Islet precursor cell (in vitro differentiated cells): ENCODE measurements at places on chromosomes 3 and 15.
A peak's percentile ranks its signal among the peaks of the same experiment; 100 is the strongest.

DNA sequence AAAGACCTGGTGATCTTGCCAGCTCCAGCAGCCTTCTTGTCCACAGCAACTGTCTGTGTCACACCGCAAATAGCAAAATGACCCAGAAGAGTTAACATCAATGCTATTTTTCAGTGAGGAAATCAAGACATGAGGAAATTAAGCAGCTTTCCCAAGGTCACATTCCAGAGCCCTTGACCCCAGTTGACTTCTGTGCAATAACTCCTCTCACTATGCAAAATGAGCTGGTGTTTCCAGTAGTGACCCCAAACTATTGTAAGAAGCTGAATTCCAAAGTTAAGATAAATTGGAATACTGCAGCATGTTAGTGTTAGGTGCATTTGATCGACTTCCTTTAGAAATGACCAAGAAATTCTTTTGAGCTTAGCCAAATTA, 172.8 kb upstream of the SNTN start:
- DNase-seq = no peak

- no peak for DNase-seq
These were observed 140.2 kb upstream of the SPRED1 start for GRCh38 chr15:38112406-38112805.

DNA sequence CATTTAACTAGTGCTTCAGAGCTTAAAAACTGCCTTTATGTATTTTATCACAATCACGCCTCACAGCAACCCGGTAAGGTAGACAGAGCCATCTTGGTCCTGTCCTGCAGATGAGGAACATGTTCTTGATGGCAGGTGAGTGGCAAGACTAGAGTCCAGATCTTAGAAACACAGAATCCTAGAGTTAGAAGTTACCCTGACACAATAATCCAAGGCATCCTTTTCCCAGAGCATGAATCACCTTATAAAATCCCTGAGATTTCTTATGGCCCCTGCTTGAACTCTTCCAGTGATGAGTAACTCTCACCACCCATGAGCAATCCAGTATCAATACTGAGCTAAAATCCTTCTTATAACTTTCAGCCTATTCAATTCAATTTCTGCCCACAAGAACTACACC, 16.9 kb downstream of the POPDC2 start:
- DNase-seq = no peak

- DNase-seq = no peak
These were observed 120.8 kb upstream of the HACD2 start for GRCh38 chr3:123705488-123706285.

DNA sequence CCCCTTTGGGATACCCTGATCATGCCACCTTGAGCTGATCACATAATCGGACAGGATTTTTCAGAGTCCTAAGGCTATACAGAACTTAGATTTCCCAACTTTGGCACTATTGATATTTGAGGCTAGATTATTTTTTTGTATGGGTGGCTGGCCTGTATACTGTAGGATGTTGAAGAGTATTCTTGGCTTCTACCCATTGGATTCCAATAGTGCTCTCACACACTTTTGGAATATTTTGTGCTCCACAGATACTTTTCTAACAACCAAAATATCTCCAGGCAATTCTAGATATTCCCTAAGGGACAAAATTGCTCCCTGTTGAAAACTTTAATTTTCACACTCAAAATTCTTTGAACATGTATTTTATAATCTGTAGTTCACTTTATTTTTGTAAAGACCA, 125.1 kb downstream of the ABI3BP start:
- DNase-seq = no peak

- peak; percentile 68 for DNase-seq
These were observed 240.8 kb downstream of the NR1D2 start for GRCh38 chr3:24185738-24186384.

- DNase-seq = no peak
These were observed 36.2 kb downstream of the GXYLT2 start for GRCh38 chr3:72924055-72924454.

- DNase-seq = no peak
These were observed 117.9 kb downstream of the HERC1 start for GRCh38 chr15:63715818-63716217.

- no peak for DNase-seq
These were observed 26.3 kb downstream of the MRPS11 start for GRCh38 chr15:88493844-88494243.

DNA sequence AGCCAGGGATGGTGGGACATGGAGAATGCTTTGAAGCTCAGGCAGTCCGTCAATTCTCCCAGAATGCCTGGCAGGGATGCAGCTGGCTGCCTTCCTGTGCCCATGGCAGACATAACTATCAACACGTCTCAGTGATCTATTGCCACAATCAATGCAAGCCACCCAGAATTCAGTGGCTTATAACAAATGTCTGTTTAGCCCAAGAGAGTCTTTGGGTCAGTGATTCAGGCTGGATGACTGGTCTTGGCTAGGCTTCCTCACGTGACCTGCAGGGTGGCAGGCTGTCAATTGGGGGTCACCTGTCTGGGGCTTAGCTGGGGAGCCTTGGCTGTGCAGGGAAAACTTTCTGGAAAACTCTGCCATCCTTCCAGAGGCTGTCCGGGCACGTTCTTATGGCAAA, 213.1 kb upstream of the LRRFIP2 start:
- DNase-seq = no peak

DNA sequence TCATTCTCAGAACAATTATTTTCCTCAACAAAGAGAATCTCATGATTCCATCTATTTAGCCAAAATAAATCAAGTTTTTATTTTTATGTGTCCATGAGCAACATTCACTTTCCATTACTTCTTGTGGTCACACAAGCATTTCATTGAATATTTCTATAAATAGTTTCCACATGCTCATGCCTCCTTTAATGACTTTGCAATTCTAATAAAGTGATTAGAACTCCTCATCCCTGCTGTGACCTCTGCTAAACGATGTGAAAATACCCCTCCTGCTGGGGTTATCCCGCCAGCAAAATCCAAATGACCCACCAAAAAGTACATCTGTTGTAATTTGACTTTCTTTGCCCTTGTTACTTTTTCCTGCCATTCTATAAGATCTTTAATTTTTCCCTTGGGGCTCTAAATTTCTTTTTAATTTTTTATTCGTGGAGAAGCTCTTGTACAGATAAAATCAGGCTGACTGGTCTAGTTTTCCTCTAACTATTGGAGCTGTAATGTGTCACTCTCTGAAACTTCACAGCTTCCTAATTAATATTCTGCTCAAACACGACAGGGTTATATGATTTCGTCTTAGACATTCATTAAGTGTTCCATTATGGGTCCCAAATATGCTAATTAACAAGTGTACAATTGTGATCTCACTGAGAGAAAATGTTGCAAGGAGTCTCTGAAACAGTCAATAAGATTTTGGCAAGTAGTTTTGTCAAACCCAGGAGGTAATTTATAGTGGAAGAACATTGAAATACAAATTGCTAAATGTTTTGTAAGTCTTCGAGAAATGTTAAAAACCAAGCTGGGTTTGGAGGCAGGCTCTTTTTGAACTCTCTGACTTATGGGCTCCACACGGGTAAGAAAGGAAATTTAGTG, 533.1 kb upstream of the NAALADL2 start:
- no peak for DNase-seq

- no peak for DNase-seq
These were observed 168.6 kb downstream of the LSAMP start for GRCh38 chr3:116276675-116277074.

GRCh38 chr15:83833569-83833968, 179.6 kb downstream of the ADAMTSL3 start:
- no peak for DNase-seq

- no peak for DNase-seq
These were observed 6.6 kb downstream of the FSD2 start for GRCh38 chr15:82799183-82799841.

DNA sequence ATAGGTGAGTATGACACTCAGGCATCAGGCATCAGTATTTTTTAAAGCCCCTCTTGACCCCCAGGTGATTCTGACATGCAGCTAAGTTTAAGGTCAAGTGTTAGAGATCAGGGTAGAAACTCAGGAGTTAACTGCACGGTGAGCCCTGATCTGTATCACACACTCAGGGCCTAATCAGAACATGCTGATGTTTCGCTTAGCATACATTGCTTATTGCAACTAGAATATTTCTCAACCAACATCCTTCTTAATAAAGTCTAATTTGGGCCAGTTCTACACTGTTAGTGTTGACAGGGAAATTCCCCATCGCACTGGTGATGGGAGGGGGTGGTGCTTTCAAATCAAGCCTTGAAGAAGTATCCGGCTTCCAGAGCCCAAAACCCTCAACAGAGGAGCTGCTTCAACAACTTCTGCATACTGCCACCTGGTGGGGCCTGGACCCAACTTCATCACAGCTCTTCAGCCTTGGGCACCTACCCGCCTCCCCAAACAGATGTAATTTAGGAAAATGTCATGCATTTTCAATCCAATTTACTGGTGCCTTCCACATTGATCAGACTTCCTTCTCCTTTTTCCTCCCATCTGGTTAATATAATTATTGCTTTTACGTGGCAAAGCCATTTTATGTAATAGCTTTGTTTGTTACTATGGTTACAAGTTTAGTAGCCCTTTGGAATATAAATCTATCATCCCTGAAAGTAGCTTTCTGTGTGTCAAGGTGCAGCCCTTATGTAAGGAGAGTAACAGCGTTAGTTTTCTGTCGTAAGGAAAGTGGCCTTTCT, 312.2 kb downstream of the RORA start:
- peak; percentile 87 for DNase-seq

- no peak for DNase-seq
These were observed 504.0 kb upstream of the TGFBR2 start for GRCh38 chr3:30102356-30102755.

DNA sequence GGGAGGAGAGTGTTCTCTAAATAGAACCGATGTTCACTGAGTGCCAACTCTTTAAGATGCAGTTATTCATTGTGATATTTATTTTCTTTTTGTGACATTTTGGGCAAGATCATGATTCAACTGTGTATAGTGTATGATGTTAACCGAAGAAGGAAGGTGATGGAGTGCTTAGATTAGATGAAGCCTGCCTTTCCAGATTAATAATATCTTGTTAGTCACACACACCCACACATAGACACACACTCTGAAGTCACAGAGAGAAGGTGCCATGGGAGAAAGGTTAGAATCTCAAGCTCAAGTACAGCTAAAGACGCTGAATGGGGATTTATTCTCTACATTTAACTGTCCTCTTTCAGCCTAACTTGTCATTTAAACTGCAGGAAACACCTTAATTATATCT, 77.0 kb downstream of the SLC9A9 start:
- no peak for DNase-seq

- no peak for DNase-seq
These were observed 316.0 kb downstream of the RORA start for GRCh38 chr15:60912984-60913697.

GRCh38 chr3:71244153-71244825, 339.2 kb downstream of the FOXP1 start:
- no peak for DNase-seq

DNA sequence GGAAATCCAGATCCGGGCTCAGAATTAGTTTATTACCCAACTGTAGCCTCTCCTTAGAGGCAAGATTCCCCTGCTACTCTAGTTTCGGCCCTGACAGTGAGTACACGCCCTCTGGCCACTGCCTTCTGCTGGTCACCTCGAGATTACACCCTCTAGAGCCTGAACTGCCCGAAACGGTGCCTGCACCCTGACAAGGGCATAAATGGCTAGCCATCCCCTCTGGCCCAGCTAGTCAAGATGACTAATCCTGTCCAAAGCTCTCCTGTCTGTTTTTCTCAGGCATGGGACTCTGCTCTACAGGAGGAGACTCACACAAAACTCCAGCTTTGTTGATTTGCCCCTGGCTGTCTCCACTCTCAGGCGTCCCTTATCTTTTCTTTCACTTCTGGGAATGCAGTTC, 150.5 kb upstream of the UBE2E2 start:
- DNase-seq = peak; percentile 85

DNA sequence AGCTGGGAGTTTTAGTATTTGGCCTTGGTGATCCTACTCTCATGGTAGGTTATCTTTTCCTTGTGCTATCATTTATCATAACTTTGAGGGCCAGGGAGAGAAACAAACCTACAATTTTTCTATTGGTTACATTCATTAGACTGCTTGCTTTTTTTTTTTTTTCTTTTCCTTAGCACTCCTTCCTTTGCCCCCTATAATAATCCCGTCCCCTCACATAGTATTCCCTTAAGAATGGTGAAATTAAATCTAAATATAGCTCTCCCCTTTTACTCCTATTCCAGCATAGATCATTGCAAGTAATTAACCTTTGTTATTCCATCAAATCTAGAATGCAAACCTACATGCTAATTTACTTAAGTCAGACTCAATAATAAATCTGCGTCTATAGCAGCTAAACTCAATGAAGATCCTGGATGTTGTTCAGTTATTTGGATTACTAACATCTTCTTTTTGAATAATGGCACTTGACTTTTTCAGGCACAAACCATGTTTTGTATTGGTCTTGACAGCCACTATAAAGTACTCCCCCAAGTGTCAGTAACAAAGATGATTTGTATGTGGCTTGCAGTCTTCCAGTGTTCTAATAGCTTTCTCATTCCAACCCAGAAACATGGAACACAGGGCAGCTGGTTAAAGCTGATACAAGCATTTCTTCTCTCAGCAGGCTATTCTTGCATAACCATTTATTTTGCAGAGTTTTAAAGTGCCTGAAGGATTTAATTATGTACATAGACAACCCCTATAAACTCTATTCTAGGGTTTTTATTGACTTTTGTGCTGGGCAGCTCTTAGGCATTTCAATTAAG, 420.6 kb downstream of the MECOM start:
- no peak for DNase-seq

DNA sequence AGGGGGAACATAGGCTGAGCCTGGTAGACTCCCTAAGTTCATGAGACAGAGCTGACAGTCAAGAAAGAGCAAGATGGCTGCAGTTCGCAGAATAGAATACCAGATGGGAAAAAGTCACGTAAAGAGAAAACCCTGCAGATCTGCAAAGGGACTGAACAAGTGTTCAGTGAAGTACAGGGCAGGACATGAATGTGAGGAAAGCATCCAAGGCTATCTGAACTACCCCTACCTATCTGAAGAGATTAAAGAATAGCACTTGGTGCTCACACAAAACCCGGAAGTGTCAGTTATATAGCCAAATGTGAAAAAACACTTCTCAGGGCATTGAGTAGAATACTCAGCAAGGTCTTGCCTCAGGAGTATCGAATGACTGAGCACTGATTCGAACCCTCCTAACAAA, 44.0 kb downstream of the GOLGB1 start:
- DNase-seq = no peak
